CD4-positive, alpha-beta memory T cell (primary cell): ENCODE measurements at places on chromosomes 1 and 21. TPM values are rescaled to one million over a fixed set of nuclear protein-coding genes. Genes with fewer than 3 reads are reported as not detected.

OR2L3 gene
- 0.11 TPM for total RNA-seq

DPT gene
- not detected for total RNA-seq

ALPL gene
- not detected for total RNA-seq

NBPF10 gene
- total RNA-seq: 2.1 TPM

HHIPL2 gene
- total RNA-seq: 0.75 TPM

KLF17 gene
- not detected for total RNA-seq

GTF2B gene
- total RNA-seq: 43.9 TPM

GABPB2 gene
- 42.8 TPM for total RNA-seq

FLG2 gene
- total RNA-seq: not detected

CYP4A11 gene
- not detected for total RNA-seq

PTGER3 gene
- total RNA-seq: not detected

FAM177B gene
- 0.30 TPM for total RNA-seq

GABRD gene
- not detected for total RNA-seq

HTR6 gene
- total RNA-seq: 0.44 TPM

TFAP2E gene
- total RNA-seq: 2.3 TPM

ZNF683 gene
- total RNA-seq: not detected

PCAT6 gene
- total RNA-seq: not detected

SERTAD4 gene
- not detected for total RNA-seq

VSIG8 gene
- total RNA-seq: not detected

C1orf87 gene
- total RNA-seq: not detected

TNFAIP8L2 gene
- total RNA-seq: 45.9 TPM

CRNN gene
- total RNA-seq: not detected

COL8A2 gene
- 0.26 TPM for total RNA-seq

PIGM gene
- 12.3 TPM for total RNA-seq

ERVH48-1 gene
- total RNA-seq: not detected

RUSC1 gene
- 20.1 TPM for total RNA-seq

UTS2 gene
- total RNA-seq: not detected

SPATA46 gene
- total RNA-seq: not detected

TOMM40L gene
- 8.8 TPM for total RNA-seq

PTCH2 gene
- 1.4 TPM for total RNA-seq

CYP2J2 gene
- total RNA-seq: 0.28 TPM

CHD5 gene
- total RNA-seq: 0.17 TPM

WNT3A gene
- total RNA-seq: not detected

S100A3 gene
- not detected for total RNA-seq

EPHA10 gene
- 0.36 TPM for total RNA-seq

VANGL2 gene
- not detected for total RNA-seq

HIPK1 gene
- 107 TPM for total RNA-seq

KHDC4 gene
- 127 TPM for total RNA-seq

LCE2C gene
- total RNA-seq: not detected

RBM11 gene
- total RNA-seq: 1.7 TPM

HPDL gene
- 0.32 TPM for total RNA-seq

SPOCD1 gene
- 0.61 TPM for total RNA-seq

DNASE2B gene
- not detected for total RNA-seq

DTL gene
- total RNA-seq: 0.06 TPM

MTR gene
- total RNA-seq: 68.4 TPM

GPA33 gene
- 21.2 TPM for total RNA-seq

GCSAML gene
- total RNA-seq: not detected
